ENCODE measurements at places on chromosomes 4 and X.
A peak's percentile ranks its signal among the peaks of the same experiment; 100 is the strongest.

GRCh38 chr4:94827481-94828110 lies 69.8 kb downstream of the BMPR1B start:
- no peaks in the 10 kb centered on the region for H3K27me3 ChIP-seq
- H3K4me1 ChIP-seq: peaks cover 24% of the 10 kb centered on the region
- no peaks in the 10 kb centered on the region for H3K36me3 ChIP-seq
- no peak overlapping the region for H3K4me3 ChIP-seq
- DNase-seq: no peak

DNA sequence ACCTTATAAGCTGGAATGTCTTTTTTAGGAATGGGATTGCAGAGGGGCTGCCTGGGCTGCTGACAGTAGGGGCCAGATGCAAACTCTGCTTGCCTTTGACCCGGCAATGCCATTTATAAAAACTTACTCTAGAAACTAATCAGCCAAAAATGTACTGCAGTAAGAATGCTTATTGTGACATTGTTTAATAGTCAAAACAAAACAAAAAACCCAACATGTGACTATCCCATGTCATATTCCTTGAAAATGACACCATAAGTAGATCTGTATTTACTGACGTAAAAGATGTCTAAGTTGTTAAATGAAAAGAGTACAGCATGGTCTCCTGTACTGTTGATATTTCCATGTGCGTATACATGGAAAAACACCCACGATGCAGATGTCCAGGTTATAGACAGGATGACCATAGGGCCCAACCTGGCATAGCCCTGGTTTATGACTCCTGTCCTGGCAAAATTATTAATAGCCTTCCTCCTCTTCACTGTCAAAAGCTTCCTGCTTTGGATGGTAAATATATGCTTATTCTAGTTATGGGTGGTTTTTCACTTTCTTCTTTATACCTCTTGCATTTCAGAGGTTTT lies 138.9 kb downstream of the PTTG2 start:
- H3K4me1 ChIP-seq: peaks cover 2% of the 10 kb centered on the region
- DNase-seq: no peak
- H3K27ac ChIP-seq: no peak overlapping the region
- H3K27me3 ChIP-seq: no peaks in the 10 kb centered on the region
- peaks cover 10% of the 10 kb centered on the region for H3K36me3 ChIP-seq
- H3K4me3 ChIP-seq: no peak overlapping the region

DNA sequence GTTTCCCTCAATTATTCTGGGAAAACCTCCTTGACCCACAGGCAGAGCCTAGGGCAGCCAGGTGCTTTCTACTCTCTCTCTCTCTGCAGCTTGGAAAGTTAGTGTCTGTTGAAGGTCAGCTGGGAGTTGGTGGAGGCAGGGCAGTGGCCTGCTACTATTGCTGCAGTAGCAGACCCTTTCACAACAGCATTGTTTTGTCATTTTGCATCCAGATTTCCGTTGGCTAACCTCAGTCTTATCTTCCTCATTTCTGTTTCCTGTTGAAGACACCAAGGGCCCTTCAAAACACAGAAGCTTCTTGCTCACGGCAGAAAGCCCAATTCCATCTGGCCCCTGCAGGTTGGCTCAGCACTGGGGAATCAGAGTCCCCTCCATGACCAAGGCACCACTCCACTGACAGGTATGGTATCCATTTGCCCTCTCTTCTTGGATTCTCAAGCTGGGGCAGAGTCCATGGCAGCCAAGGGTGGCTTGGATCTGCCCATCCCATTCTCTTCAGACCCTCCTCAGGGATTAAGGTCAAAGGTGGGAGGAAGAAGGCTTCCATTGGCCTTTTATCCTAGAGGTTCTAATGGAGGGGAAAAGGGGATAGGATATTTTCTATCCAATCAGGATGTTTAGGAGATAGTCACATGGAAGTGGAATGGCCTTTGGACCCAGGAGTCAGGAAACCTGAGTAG lies 24.6 kb downstream of the VSIG4 start:
- DNase-seq: no peak
- H3K4me1 ChIP-seq: no peaks in the 10 kb centered on the region
- no peaks in the 10 kb centered on the region for H3K36me3 ChIP-seq
- no peaks in the 10 kb centered on the region for H3K27me3 ChIP-seq

- peaks cover 6% of the 10 kb centered on the region for H3K4me1 ChIP-seq
- no peak overlapping the region for H3K4me3 ChIP-seq
- no peak for DNase-seq
- no peaks in the 10 kb centered on the region for H3K27me3 ChIP-seq
Observed at GRCh38 chr4:955931-956381, 17.4 kb downstream of the DGKQ start.

DNA sequence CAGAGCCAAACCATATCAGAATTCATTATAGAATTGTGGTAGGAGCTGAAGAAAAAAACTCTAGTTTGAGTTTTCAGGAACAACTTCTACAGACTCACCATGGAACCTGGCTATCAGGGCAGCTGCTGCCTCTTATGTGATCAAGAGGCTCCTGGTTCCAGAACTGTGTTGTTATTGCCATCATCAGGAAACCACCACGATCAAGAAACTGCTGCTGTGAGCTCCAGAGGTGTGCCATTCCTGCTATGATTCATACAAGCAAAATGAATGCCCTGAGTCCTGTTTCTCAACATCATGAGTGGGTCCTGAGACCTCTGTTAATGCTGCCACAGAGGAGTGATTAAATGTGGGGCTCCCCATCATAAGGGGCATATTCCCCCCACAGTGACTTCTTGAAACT lies 43.7 kb downstream of the TASL start:
- no peak overlapping the region for H3K27ac ChIP-seq
- H3K27me3 ChIP-seq: no peaks in the 10 kb centered on the region
- no peak overlapping the region for H3K4me3 ChIP-seq
- H3K36me3 ChIP-seq: no peaks in the 10 kb centered on the region
- no peak for DNase-seq
- no peaks in the 10 kb centered on the region for H3K4me1 ChIP-seq

DNA sequence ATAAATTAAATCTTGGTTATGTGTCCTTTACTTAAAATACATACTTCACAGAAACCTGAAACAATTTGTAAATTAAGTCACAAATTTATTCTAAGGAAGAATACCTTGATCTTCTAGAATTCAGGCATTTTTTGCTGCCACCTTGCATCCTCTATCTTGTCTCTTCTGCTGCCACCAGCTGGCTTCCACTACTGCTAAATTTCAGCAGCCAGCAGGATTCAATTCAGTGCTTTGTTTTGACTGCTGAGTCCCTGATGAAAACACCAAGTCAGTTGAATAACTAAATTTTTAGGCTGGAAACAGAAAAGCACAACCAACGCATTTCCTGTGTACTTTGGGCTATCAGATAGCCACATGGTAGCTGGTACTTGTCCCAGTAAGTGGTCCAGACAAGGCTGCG lies 2.4 kb upstream of the MBTPS2 start:
- no peak overlapping the region for H3K4me3 ChIP-seq
- DNase-seq: no peak
- H3K36me3 ChIP-seq: no peaks in the 10 kb centered on the region
- no peak overlapping the region for H3K27ac ChIP-seq
- H3K4me1 ChIP-seq: no peaks in the 10 kb centered on the region

- H3K4me3 ChIP-seq: no peak overlapping the region
- no peaks in the 10 kb centered on the region for H3K27me3 ChIP-seq
- no peak overlapping the region for H3K27ac ChIP-seq
- no peak for DNase-seq
- peaks cover 3% of the 10 kb centered on the region for H3K4me1 ChIP-seq
Observed at GRCh38 chr4:7704625-7705024, 235.0 kb downstream of the AFAP1 start.

DNA sequence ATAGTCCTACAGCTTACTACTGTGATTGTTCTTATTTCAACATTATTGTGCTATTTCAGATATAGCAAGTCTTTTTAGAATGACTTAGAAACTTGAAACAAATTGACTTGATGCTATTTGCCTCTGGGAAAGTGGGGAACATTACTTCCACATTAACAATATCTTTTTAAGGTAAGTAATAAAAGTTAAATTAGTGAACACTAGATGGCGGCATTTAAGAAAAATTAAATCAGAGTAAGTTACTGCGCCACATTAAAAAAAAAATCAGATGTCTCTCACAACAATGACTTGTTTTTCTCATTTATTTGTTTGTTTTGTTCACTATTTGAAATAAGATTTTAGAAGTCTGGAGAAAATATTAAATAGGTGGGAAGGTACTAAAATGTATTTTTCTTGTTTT lies 1026.9 kb upstream of the SLIT2 start:
- H3K4me3 ChIP-seq: no peak overlapping the region
- H3K36me3 ChIP-seq: no peaks in the 10 kb centered on the region

- no peaks in the 10 kb centered on the region for H3K36me3 ChIP-seq
- H3K27ac ChIP-seq: no peak overlapping the region
- no peaks in the 10 kb centered on the region for H3K27me3 ChIP-seq
- H3K4me3 ChIP-seq: no peak overlapping the region
Observed at GRCh38 chr4:121048165-121048564, 24.2 kb downstream of the NDNF start.

DNA sequence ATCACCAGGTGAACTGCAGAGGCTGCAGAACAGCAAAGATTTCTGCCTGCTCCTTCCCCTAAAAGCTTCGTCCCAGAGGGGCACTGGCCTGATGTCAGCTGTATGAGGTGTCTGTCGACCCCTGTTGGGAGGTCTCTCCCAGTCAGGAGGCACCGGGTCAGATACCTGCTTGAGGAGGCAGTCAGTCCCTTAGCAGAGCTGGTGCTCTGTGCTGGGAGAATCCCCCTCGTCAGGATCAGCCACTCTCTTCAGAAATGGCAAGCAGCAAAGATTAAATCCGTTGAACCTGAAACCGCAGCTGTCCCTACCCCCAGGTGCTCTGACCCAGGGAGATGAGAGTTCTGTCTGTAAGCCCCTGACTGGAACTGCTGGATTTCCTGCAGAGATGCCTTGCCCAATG lies 1166.3 kb upstream of the ADGRL3 start:
- no peaks in the 10 kb centered on the region for H3K27me3 ChIP-seq
- no peak overlapping the region for H3K4me3 ChIP-seq
- no peaks in the 10 kb centered on the region for H3K36me3 ChIP-seq
- no peak for DNase-seq
- H3K27ac ChIP-seq: no peak overlapping the region

DNA sequence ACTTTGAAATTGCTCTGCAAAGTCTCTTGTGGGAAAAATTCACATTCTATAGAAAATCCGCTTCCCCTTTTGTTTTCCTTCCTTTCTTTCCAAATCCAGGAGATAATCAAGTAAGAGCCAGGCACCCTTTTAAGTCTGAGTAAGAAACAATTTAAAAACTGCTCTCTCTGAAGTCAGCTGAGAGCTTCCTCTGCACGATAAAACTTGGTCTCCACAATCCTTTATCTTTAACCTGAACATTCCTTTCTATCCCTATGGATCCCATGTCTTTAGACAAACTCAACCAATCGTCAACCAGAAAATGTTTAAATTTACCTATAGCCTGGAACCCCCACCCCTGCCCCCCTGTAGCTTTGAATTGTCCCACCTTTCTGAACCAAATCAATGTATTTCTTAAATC lies 1723.6 kb upstream of the AGA start:
- H3K27ac ChIP-seq: no peak overlapping the region
- H3K4me3 ChIP-seq: no peak overlapping the region
- no peaks in the 10 kb centered on the region for H3K27me3 ChIP-seq
- no peaks in the 10 kb centered on the region for H3K36me3 ChIP-seq
- no peak for DNase-seq
- H3K4me1 ChIP-seq: no peaks in the 10 kb centered on the region

- no peaks in the 10 kb centered on the region for H3K4me1 ChIP-seq
- DNase-seq: peak; percentile 65
- no peaks in the 10 kb centered on the region for H3K27me3 ChIP-seq
- H3K36me3 ChIP-seq: no peaks in the 10 kb centered on the region
- no peak overlapping the region for H3K4me3 ChIP-seq
Observed at GRCh38 chr4:40718586-40718985, 31.2 kb upstream of the NSUN7 start.

GRCh38 chrX:1185561-1185960 lies 26.9 kb downstream of the CRLF2 start:
- no peaks in the 10 kb centered on the region for H3K27me3 ChIP-seq
- no peak overlapping the region for H3K4me3 ChIP-seq
- H3K36me3 ChIP-seq: no peaks in the 10 kb centered on the region
- H3K27ac ChIP-seq: no peak overlapping the region
- no peak for DNase-seq
- no peaks in the 10 kb centered on the region for H3K4me1 ChIP-seq

- H3K4me3 ChIP-seq: no peak overlapping the region
- peak overlapping the region; percentile 93 for H3K27ac ChIP-seq
- no peaks in the 10 kb centered on the region for H3K27me3 ChIP-seq
- DNase-seq: peak; percentile 67
- peaks cover 33% of the 10 kb centered on the region for H3K4me1 ChIP-seq
Observed at GRCh38 chrX:69149466-69150280, 15.6 kb downstream of the PJA1 start.

- DNase-seq: no peak
- no peaks in the 10 kb centered on the region for H3K36me3 ChIP-seq
- no peaks in the 10 kb centered on the region for H3K4me1 ChIP-seq
- no peak overlapping the region for H3K4me3 ChIP-seq
Observed at GRCh38 chr4:176593943-176594342, 198.8 kb downstream of the VEGFC start.

- no peaks in the 10 kb centered on the region for H3K4me1 ChIP-seq
- H3K27me3 ChIP-seq: peaks cover 11% of the 10 kb centered on the region
- no peak overlapping the region for H3K27ac ChIP-seq
- no peaks in the 10 kb centered on the region for H3K36me3 ChIP-seq
Observed at GRCh38 chrX:70552130-70552704, 107.6 kb downstream of the DLG3 start.

GRCh38 chrX:16828124-16828908 lies 41.8 kb downstream of the RBBP7 start:
- H3K27me3 ChIP-seq: no peaks in the 10 kb centered on the region
- H3K4me3 ChIP-seq: no peak overlapping the region
- no peaks in the 10 kb centered on the region for H3K4me1 ChIP-seq
- no peak for DNase-seq
- no peak overlapping the region for H3K27ac ChIP-seq

- H3K27ac ChIP-seq: no peak overlapping the region
- H3K4me1 ChIP-seq: no peaks in the 10 kb centered on the region
- DNase-seq: no peak
Observed at GRCh38 chr4:101669138-101669831, 121.2 kb upstream of the BANK1 start.

All from neuronal stem cell (in vitro differentiated cells).